Activated CD4-positive, alpha-beta T cell treated with anti-CD3 and anti-CD28 coated beads for 1 hour (primary cell): ENCODE measurements at places on chromosomes 13 and 19.

- DNase-seq = no peak
Measured at GRCh38 chr19:40274585-40275544, 10.3 kb downstream of the AKT2 start.

GRCh38 chr13:108561149-108561548 lies 68.3 kb upstream of the MYO16 start:
- no peak for DNase-seq

DNA sequence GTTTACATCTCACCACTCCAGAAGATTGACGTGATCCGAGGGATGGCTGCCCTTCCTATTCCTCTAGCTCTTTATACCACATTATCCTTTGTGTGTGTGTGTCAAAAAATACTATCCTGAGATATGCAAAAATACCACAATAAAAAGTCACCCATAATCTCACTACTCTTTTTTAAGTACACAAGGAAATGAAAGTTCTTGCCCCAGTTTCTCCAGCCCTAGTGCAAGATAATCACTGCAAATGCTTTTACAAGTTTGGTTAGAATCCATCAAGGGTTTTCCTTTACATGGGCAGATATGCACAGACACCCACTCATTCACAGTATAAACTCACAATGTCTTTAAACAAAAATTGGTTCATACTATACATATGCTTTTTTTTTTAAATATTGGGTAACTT lies 89.3 kb downstream of the DIAPH3 start:
- DNase-seq = no peak

DNA sequence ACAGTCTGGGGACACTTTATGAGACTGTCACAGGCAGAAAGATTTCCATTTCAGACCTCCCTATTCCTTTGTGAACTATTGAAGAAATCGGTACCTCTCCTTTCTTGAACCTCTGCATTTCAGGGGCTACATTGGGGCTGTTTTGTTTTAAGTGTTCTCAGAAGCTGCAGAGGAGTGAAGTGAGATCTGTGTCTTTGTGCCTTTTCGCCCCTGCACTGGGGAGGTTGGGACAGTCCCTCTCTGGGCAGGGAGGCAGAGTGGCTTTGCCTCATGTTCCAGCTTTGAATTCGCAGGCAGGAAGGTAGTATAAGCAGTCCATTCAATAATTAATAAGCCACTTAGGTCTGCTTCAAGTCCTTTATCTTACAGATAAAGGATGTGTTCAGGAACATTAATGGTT lies 9.5 kb upstream of the AMER2 start:
- no peak for DNase-seq

GRCh38 chr13:109163037-109163379 lies 533.6 kb downstream of the MYO16 start:
- no peak for DNase-seq

DNA sequence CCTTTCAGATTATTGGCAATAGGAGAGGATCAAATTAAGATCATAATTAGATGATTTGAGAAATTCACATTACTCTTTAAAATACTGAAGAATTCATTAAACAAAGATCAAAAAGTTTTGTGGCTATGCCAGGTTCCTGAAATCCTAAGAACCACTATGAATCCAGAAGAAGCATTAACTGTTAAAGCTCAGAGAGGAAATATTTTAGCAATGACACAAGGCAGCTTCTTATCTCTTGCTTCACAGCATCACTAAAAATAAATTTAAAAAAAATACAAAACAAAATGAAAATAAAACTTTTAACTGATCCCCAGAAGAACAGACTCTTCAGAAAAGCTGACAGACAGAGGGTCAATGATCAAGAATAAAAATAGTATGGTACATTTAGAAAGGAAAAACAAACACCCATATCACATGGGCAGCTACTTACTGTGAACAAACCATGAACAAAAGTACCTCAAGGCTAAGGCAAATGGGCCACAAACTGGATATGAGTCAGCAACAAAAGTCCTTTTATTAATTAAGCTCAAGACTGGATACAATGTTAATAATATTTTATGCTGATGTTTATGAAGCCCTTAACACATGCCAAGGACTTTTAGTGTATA lies 19.6 kb downstream of the RNF6 start:
- no peak for DNase-seq
